ENCODE measurements at places on chromosomes 2 and 18. TPM values are rescaled to one million over a fixed set of nuclear protein-coding genes. Genes with fewer than 3 reads are reported as not detected.

TRABD2A gene
- total RNA-seq: 6.8 TPM

NOL4 gene
- not detected for total RNA-seq

TEX44 gene
- total RNA-seq: not detected

ACYP2 gene
- 7.6 TPM for total RNA-seq

GALR1 gene
- not detected for total RNA-seq

RAB6C gene
- not detected for total RNA-seq

UNC80 gene
- total RNA-seq: not detected

C1GALT1C1L gene
- total RNA-seq: 1.0 TPM

APLF gene
- 2.2 TPM for total RNA-seq

FBXO41 gene
- total RNA-seq: 1.6 TPM

PNPT1 gene
- total RNA-seq: 16.6 TPM

FAHD2B gene
- total RNA-seq: 5.9 TPM

ANKRD30B gene
- not detected for total RNA-seq

CMPK2 gene
- total RNA-seq: 0.30 TPM

GLS gene
- total RNA-seq: 35.5 TPM

GAD1 gene
- not detected for total RNA-seq

FARP2 gene
- 19.5 TPM for total RNA-seq

SERPINB10 gene
- not detected for total RNA-seq

SPATA3 gene
- not detected for total RNA-seq

SERPINB11 gene
- total RNA-seq: not detected

KCNK3 gene
- total RNA-seq: not detected

REEP1 gene
- total RNA-seq: 0.67 TPM

All from bronchus fibroblast of lung (primary cell).